ENCODE measurements at places on chromosomes 11 and 22.
A peak's percentile ranks its signal among the peaks of the same experiment; 100 is the strongest.

DNA sequence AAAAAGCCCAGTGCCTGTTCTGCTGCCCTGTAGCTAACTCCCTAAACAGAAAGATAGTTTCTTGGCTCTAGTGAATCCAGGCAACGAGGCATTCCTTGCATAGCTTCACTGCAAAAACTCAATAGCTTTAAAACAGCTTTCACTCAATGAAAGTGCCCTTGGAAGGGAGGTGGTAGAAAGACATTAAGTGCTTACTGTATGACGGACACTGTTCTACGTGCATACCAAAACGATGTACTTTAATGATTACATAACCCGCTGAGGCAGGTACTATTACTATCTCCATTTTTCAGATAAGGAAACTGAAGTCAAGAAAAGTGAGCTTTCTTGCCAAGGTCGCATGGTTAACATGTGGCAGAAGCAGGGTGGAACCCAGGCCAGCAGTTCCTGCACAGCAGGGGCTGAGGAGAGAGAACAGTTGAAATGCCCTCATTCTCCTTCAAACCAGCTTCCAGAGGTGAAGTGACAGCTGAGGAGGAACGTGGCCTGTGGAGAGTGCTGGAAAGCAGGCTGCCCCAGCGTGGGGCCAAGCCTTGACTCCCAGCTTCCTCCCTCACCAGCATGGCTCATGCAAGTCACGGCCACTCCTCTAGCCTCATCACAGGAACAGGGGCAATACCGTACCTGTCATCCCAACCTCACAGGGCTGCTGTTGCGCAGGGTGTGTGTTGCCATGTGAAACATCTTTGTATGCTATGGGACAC is 227.5 kb upstream of the NARS2 start:
- peak; percentile 69 for DNase-seq

DNA sequence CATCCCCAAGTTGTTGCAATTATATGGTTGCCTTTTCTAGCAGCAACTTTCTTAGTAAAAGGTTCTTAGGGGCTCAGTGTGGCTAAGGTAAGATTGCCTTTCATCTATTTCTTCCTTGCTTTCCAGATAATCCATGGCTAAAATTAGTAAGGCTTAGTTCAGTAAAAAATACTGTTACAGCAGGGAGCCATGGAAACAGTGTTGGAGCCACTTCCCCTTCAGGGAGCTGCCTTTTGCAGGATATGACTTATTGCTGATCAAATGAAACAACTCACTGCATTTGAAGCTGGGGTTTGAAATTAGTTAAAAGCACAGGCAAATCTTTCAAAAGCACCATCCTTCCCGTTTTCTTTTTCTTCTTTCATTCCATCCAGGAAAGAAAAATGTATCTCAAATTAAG is 184.3 kb downstream of the C11orf87 start:
- DNase-seq, result peak; percentile 2

- DNase-seq, result no peak
These were observed 457.2 kb upstream of the CADM1 start for GRCh38 chr11:115961159-115962003.

DNA sequence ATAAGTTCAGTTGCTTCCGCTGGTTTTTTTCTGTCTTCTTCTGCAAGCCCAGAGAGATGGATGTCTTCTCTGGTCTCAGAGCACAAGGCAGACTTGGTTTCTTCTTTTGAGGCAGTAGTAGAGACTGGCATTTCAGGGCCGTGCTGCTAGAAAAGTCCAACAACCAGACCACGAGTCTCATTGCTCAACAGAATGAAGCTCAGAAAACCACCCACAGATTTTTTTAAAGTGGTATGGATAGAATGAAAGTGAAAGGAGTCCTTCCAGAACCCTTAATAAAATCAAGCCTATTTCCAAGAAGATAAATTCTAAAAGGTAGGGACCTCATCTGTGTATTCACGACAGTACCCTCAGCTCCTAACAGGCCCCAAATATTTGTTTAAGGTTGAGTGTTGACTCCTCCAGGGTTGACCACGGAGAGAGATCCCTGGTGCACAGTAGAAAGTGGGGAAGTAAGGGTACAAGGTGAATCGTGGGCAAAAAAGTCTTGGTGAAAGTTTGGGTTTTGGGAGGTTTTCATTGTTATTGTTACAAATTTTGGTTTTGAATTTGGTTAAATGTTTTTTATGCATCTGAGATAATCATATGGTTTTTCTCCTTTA is 43.6 kb upstream of the DDX6 start:
- no peak for DNase-seq
